Prostate gland (tissue), 2 donors: ENCODE measurements at places on chromosomes 11 and 22.

GRCh38 chr22:48586799-48587185 lies 1240.9 kb downstream of the BRD1 start:
- H3K4me1 ChIP-seq, result no peaks in the 10 kb centered on the region
- no peak for DNase-seq
- H3K36me3 ChIP-seq, result no peaks in the 10 kb centered on the region
- H3K27ac ChIP-seq, result no peak overlapping the region
- H3K4me3 ChIP-seq, result no peak overlapping the region
- no peaks in the 10 kb centered on the region for H3K27me3 ChIP-seq

DNA sequence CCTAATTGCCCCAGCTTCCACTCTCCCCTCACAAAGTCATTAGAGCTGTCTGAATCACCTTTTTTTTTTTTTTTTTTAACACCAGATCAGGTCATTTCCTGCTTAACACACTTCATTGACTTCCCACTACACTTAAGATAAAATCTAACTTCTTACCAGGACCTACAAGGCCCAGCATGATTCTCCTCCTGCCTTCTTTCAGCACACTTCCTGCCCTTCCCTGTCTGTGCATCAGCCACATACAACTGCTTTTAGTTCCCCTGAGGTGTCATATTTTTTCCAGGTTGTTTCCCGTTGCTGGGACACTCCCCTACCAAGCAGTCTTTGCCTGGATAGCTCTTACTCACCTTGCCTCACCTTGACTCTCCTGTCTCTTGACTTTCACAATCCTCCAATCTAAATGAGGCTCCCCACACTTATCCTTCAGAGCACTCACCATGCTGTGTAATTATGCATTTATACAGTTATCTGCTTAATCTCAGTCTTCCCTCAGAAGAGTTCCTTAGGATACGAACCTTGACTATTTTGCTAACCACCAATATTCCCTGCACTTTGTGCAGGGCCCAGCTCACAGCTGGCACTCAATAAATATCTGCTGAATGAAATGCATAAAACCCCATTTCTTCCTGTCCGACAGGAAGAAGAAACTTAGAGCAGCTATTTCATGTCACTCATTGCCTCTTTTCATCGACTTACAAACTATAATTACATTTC lies 96.6 kb upstream of the AKIP1 start:
- H3K27me3 ChIP-seq, result no peaks in the 10 kb centered on the region
- no peak for DNase-seq
- H3K4me3 ChIP-seq, result no peak overlapping the region
- no peaks in the 10 kb centered on the region for H3K4me1 ChIP-seq
- peak overlapping the region; percentile 29 for H3K27ac ChIP-seq

- H3K36me3 ChIP-seq, result no peaks in the 10 kb centered on the region
- H3K27me3 ChIP-seq, result no peaks in the 10 kb centered on the region
- DNase-seq, result peak; percentile 23
These were observed 3.4 kb downstream of the CADM1 start for GRCh38 chr11:115500547-115501501.

- no peak overlapping the region for H3K27ac ChIP-seq
- no peaks in the 10 kb centered on the region for H3K36me3 ChIP-seq
- peak; percentile 38 for DNase-seq
- no peak overlapping the region for H3K4me3 ChIP-seq
- no peaks in the 10 kb centered on the region for H3K27me3 ChIP-seq
These were observed 18.8 kb downstream of the PRPF19 start for GRCh38 chr11:60887556-60887955.

DNA sequence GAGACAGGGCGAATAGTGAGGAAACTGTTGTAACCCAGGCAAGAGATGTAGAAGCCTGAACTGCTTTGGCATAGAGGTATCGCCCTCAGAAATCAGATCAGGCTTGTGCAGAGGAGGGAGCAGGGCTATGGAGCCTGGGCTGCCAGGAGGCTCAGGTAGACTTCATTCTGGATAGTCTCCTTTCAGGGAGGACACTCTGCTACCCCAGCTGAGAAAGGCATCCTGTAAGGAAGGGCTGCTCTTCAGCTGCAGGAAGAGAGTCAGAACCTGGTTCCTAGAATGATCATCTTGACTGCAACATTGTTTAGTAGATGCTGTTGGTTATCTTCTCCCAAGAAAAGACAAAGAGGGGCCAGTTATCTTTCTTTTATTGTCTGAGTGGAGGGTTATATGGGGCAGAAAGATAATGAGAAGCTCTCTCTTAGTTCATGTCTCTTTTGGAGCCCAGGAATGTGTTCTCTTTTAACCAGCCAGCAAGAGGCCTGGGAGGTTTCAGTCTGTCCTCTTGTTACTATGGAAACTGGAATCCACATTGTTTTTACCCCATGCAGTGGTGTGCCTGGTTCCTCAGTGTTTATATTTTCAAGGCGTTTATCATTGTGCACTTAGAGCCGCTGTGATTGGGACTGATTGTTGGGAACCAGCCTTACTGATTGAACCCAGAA lies 95.7 kb downstream of the STIM1 start:
- no peak overlapping the region for H3K4me3 ChIP-seq

DNA sequence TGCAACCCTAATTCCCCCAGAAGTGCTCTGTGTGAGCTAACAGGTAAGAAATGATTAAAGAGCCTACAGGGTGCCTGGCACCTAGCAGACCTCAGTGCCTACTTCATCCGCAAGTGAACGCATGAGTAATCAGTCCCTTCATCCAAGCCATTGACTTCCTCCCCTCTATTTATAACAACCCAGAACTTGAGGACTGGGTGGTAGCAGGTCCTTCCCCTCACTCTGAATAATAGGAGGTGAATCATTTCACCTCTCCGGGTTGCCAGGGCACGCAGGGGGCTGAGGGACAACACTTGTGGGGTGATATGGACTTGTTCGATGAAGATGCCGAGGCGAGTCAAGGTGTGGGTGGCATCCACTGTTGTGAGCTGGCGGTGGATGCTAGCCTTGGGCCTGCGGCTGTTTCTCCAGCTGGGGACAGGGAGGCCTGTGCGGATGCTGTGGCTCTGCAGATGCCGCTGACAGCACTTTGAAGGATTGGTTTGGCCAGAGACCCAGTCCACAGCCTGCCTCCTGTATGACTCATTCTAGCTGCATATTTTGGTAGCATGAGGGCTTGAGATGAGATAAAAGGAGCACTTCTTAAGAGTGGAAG lies 11.7 kb upstream of the SORL1-AS1 start:
- DNase-seq, result peak; percentile 65
- H3K27ac ChIP-seq, result peak overlapping the region; percentile 73
- H3K4me1 ChIP-seq, result peaks cover 15% of the 10 kb centered on the region
- no peaks in the 10 kb centered on the region for H3K27me3 ChIP-seq
- H3K4me3 ChIP-seq, result no peak overlapping the region

GRCh38 chr11:472272-472671 lies 22.2 kb downstream of the PTDSS2 start:
- H3K36me3 ChIP-seq, result no peaks in the 10 kb centered on the region
- H3K27me3 ChIP-seq, result no peaks in the 10 kb centered on the region
- H3K4me3 ChIP-seq, result no peak overlapping the region
- no peak for DNase-seq
- H3K27ac ChIP-seq, result no peak overlapping the region

DNA sequence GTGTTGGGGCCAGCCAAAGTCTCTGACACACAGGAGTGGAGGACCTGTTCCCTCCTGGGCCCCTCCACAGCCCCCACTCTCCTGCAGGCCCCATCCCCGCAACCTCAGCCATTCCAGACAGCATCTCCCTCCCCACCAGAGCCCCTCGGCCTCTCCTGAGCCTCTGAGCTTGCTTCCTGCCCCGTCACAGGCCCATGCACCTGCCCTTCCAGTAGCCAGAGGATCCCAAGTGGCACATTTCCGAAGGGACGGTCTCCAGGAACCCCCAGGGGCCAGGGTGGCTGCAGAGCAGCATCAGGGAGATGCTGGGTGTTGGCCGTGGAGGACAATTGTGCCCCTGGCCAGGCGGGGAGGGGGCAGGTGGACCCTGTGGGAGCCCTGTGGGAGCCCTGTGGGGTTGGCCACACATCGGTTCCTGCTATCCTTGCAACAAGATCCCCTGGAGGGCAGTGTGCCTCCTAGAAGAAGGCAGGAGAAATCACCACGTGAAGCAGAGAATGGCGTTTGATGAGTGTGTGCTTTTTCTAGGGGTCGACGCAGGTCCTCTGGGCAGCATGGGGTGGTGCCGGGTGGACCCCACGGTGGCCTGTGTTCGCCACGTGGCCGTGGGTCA lies 45.3 kb upstream of the PPARA start:
- H3K4me1 ChIP-seq, result peaks cover 68% of the 10 kb centered on the region
- peaks cover 11% of the 10 kb centered on the region for H3K36me3 ChIP-seq
- peak overlapping the region; percentile 91 for H3K27ac ChIP-seq
- H3K27me3 ChIP-seq, result no peaks in the 10 kb centered on the region

DNA sequence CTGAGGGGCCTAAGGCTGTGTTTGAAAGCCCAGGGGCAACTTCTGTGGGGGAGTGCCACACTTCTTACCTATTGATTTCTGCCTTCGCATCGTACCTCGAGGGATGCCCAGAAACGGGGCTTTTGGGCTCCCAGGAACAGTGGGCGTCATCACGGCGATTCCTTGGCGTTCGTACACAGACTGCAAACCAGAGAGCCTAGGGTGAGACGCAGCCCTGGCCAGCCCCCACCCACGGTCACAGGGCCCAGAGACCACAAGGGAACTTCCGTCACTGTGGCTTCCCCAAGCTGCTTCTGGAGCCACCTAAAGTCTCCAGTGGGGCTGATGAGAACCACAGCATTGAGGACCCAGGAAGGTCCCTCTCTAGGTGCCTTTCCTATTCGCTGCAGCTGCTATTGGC lies 91.9 kb downstream of the CTTN start:
- DNase-seq, result no peak
- no peaks in the 10 kb centered on the region for H3K4me1 ChIP-seq
- H3K4me3 ChIP-seq, result no peak overlapping the region
- H3K36me3 ChIP-seq, result no peaks in the 10 kb centered on the region
- no peak overlapping the region for H3K27ac ChIP-seq
- H3K27me3 ChIP-seq, result no peaks in the 10 kb centered on the region

DNA sequence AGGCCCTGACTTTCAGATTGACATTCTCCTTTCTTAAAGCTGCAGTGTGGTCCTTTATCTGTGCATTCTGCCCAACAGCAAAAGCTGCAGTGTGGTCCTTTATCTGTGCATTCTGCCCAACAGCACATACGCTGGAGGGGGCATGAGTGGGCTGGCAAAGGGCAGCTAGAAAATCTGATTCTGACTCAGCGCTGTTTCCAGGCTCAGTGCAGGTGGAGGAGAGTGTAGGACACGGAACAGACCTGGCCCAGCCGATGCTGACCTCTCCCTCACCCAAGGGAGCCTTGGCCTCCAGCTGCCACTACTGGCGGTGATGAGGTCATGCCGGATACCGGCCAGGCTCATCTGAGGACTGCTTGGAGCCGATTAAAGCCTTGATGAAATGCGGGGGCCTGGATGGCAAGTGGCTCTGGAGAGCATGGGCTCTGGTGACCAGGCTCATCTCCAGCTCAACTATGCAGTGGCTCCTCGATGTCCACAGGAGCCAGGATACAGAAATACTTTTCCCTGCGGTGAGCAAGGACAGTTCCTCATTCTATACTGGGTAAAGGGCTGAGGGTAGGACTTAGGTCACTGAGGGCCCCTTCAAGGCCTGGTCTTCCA lies 84.6 kb downstream of the CLPB start:
- no peak for DNase-seq
- no peaks in the 10 kb centered on the region for H3K27me3 ChIP-seq
- no peak overlapping the region for H3K4me3 ChIP-seq
- H3K27ac ChIP-seq, result no peak overlapping the region
- no peaks in the 10 kb centered on the region for H3K36me3 ChIP-seq
- no peaks in the 10 kb centered on the region for H3K4me1 ChIP-seq

DNA sequence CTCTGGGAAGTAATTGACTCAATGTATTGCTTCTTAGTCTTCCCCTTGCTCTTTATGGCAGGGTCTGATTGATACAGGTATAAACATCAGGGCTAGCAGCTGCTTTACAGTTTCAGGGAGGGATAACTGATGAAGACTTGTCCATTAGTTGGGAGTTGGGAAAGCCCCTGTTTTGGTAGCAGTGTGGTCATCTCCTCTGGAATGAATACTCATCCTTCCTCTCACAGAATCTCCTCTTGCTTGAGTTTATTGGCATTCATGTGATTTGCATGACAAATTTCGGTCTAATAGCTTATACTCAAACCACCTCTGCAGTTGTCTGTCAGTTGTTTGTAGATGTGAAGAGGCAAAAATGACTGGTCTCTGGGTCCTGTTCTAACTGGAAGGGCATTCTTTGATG lies 79.7 kb downstream of the FAT3 start:
- H3K4me1 ChIP-seq, result no peaks in the 10 kb centered on the region
- H3K4me3 ChIP-seq, result no peak overlapping the region
- no peak for DNase-seq
- H3K27me3 ChIP-seq, result no peaks in the 10 kb centered on the region
- no peaks in the 10 kb centered on the region for H3K36me3 ChIP-seq
- no peak overlapping the region for H3K27ac ChIP-seq

- no peak for DNase-seq
- H3K36me3 ChIP-seq, result peaks cover 15% of the 10 kb centered on the region
- no peak overlapping the region for H3K27ac ChIP-seq
- H3K4me1 ChIP-seq, result no peaks in the 10 kb centered on the region
- no peak overlapping the region for H3K4me3 ChIP-seq
- no peaks in the 10 kb centered on the region for H3K27me3 ChIP-seq
These were observed 38.7 kb upstream of the CTTN start for GRCh38 chr11:70359451-70360205.

GRCh38 chr11:17877886-17878285 lies 135.0 kb downstream of the SERGEF start:
- H3K36me3 ChIP-seq, result no peaks in the 10 kb centered on the region
- DNase-seq, result no peak
- H3K27me3 ChIP-seq, result no peaks in the 10 kb centered on the region
- no peaks in the 10 kb centered on the region for H3K4me1 ChIP-seq
- H3K4me3 ChIP-seq, result no peak overlapping the region
- no peak overlapping the region for H3K27ac ChIP-seq
